ENCODE measurements at places on chromosomes 11 and 22.

DNA sequence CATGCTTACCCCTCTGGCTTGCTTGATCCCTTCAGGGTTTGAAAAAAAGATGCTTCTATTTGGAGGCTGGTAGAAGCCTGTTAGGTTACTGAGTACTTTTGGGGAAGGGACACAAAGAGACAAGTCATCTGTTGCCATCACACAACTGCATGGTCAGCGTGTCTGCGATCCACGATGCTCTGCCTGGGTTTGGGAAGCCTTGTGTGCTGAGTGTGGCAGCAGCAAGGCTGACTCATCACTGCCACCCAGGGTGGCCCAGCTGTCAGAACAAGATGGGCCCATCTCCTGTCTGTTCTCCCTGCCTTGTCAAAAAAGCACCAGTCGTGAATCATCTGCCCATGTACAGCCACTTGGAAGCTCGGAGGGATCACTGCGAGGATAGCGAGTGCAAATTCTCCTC lies 26.2 kb downstream of the UBASH3B start:
- DNase-seq = no peak

DNA sequence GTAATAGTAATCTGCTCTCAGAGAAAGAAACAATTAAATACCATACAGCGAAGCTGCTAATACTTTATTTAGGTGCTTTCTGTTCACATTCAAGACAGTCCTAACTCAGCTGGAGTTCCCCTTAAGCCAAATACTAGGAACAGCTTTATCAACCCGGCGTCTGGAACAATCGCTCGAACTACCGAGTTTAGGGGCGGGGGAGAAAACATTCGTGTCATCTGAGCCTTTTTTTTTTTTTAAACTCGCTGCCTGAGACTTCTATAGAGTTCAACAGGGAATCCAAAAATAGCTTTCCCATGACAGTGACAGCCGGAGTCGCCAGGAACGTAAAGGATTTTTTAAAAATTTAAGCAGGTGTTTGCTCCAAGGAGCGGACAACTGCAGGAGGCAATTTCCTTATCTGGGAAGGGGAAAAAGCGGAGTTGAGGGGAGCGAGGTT lies 852 bp downstream of the TRAF6 start:
- no peak for DNase-seq

GRCh38 chr11:27472398-27473016 lies at the start of gene LGR4:
LGR4 (minus strand) TSS chr11:27472790; CDS start chr11:27472302, 488 bp downstream.
- peak; percentile 77 for DNase-seq

DNA sequence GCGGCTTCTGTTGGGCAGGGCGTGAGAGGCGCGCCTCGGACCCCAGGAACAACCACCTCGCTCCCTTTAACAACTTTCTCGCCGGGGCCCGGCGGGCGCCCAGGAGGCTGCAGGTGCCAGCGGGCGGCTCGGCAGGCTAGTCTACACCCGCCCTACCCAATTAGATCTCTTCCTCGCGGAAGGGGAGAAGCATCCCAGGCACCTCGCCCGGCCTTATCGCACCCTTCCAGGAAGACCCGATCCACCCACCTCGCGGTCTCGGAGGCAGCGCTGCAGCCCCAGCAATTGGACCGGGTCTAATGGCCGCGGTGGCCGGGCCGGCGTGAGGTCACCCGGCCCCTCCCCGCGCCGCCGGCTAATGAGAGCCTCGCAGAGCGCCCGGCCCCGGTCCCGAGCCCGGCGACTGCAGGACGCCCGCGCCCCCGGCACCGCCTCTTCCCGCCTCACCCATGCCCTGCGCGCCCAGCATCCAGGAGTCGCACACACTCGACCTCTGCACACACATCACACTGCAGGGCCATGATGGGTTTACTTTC lies at the start of gene PLAAT3:
Gene PLAAT3, minus strand, starts transcription at position 298 of the 536 bp plus-strand sequence. CDS start 419 bp downstream, outside the sequence.
- peak; percentile 69 for DNase-seq

All from activated CD8-positive, alpha-beta memory T cell treated with anti-CD3 and anti-CD28 coated beads, Interleukin-2, amount 50 U/mL, for 48 hours (primary cell).